ENCODE measurements at places on chromosomes 11 and 22.

DNA sequence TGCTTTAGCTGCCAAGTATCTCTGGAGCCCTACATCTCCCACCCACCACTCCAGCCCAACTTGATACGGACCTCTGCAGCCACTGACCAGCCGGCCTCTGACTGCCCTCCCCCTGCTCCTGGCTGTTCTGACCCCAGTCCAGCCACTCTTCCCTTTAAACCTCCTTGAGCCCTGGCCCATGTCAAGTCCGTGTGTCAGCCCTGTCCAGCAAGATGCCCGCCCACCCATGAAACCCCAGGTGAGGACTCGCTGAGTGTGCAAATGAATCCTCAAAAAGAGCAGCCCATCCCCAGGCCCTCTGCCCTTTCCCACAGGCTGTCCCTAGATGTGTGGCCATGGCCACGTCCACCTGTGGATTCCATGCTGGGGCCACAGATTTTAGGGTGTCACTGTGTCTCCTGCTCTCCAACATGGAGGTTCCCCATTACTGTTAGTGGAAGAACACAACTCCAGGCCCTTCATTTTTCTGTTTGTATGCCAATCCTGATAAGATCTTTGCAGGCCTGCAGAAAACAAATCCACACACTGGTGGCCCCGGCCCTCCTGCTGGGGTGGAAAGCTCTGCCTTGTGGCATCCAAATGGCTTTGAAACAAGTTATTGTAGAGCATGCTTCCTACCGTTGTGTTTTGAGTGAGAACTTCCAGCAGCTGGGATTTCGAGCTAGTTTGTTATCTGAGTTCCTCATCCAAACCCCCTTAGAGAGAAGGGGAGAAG is 22.7 kb upstream of the ADORA2A start:
- no peak for DNase-seq

GRCh38 chr11:6319704-6320410 is 444 bp downstream of the CAVIN3 start:
- DNase-seq = no peak

DNA sequence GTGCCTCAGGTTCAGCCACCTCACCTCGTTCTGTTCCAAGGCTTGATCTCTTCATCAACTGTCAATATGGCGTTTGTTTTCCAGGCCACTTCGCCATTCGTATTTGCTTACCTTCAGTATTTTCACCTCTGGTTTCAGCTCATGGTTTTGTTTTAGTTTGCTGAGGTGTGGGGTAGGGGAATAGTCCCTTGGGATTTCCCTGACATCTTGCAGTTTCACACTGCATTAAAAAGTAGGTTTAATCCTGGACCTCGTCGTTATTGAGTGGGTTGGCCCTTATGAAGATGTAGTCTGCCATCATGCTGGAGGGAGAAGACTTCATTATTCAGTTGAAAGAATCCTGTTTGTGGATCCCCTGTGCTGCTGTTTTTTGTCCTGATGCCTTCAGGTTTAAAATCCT is 46.0 kb downstream of the C11orf91 start:
- DNase-seq = no peak

- no peak for DNase-seq
Observed at GRCh38 chr22:23152238-23153114, 7.2 kb downstream of the RAB36 start.

- DNase-seq = no peak
Observed at GRCh38 chr11:14638561-14638960, 5.0 kb upstream of the PDE3B start.

DNA sequence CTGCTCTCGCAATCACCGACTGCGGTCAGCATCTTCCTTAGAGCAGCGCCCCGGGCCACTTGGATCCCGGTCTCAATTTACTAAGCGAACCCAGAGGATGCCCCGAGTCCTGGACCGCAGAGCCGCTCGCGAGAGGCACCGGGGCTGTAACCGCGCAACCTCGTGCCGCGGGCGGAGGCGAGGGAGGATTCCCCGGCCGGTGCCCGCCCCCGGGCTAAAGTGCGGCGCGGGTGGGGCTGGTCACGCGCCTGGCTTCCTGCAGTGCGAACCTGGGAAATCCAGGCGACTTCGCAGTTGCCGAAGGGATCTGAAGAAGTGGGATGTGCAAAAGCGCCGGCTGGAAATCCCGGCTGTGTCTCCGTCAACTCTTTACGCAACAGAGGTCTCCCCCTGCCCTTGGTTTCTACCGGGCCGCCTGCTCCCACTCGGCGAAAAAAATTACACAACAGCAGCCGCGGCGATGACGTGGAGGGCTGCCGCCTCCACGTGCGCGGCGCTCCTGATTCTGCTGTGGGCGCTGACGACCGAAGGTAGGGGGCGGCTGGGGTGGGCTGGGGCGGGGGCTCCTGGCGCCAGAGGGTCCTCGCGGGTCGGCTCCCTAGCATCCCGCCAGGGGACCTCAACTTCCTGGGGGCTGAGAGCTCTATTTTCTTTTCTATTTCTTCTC is at the start of gene NCR3LG1:
Gene NCR3LG1, plus strand, starts transcription at position 291 of the 667 bp plus-strand sequence. Its CDS starts 170 bp downstream, at position 461.
- no peak for DNase-seq

DNA sequence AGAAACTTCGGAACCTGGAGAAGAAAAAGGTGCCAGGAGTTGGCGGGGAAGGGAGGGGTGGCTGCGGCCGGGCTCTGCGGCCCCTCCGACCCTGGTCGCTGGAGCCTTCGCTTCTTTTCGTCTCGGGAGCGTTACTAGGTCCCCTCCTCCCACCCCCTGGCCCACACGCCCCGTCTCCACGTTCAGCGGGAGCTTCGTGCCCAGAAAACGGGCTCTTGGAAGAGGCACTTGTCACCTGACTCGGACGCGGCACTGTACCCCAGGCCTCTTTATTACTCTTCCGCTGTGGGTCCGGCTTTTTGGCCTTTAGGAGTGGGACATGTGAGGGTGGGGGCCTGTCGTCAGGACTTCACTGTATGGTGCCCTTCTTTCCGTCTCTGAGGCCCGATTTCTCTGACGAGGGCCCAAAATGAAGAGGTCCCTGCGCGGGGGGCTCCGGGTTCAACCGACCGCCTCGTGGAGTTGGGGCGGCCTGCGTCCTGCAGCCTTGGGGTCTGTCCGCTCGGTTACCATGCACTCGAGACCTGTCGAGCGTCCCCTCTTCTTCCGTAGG is 1.2 kb downstream of the CAPRIN1 start:
- no peak for DNase-seq

DNA sequence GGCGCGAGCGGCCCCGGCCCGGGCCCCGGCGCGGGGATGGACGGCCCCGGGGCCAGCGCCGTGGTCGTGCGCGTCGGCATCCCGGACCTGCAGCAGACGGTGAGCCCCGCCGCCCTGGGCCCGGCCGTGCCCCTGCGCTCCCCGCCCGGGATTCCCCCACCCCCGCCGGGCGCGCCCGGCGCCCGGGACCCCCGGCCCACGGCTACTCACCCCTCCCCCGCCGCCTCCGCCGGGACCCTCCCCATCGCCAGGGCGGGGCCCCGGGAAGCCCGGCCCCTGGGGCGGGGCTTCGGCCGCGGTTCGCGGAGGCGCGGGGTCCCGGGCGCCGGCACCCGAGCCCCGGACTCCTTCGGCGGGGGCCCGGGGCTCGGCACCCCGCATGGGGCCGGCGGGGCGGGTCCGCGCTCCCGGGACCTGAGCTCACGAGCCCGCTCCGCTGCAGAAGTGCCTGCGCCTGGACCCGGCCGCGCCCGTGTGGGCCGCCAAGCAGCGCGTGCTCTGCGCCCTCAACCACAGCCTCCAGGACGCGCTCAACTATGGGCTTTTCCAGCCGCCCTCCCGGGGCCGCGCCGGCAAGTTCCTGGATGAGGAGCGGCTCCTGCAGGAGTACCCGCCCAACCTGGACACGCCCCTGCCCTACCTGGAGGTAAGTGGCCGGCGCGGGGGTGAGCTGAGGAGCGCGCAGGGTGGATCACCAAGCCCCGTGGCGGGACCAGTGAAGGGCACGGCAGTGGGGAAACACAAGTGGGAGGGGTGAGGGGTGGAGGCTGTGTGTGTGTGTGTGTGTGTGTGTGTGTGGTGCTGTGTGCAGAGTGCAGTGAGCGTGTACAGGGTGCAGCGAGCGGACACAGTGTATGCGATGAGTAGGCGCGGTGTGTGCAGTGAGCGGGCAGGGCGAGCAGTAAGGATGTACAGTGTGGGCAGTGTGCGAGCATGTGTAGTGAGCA is 2.3 kb downstream of the SHANK3 start:
- no peak for DNase-seq

Data from NCI-H1417 treated with DMSO at 0.1 percent for 48 hours (cell line).